ENCODE measurements at places on chromosomes 4 and X. TPM values are rescaled to one million over a fixed set of nuclear protein-coding genes. Genes with fewer than 3 reads are reported as not detected.

The HS6ST2 gene
- not detected for total RNA-seq

The SPATA4 gene
- total RNA-seq = not detected

The MCUB gene
- 104 TPM for total RNA-seq

The C4orf54 gene
- total RNA-seq = not detected

The ZNF711 gene
- total RNA-seq = 0.10 TPM

- no peaks in the 10 kb centered on the region for H3K4me1 ChIP-seq
- no peak for DNase-seq
- H3K27ac ChIP-seq = no peak overlapping the region
- H3K4me3 ChIP-seq = no peak overlapping the region
- H3K27me3 ChIP-seq = peaks cover 10% of the 10 kb centered on the region
Observed at GRCh38 chrX:23383411-23383810, 48.8 kb downstream of the PTCHD1 start.

- no peak overlapping the region for H3K27ac ChIP-seq
- no peaks in the 10 kb centered on the region for H3K4me1 ChIP-seq
- no peak overlapping the region for H3K4me3 ChIP-seq
- no peaks in the 10 kb centered on the region for H3K36me3 ChIP-seq
Observed at GRCh38 chrX:52353838-52354237, 15.0 kb upstream of the XAGE2 start.

DNA sequence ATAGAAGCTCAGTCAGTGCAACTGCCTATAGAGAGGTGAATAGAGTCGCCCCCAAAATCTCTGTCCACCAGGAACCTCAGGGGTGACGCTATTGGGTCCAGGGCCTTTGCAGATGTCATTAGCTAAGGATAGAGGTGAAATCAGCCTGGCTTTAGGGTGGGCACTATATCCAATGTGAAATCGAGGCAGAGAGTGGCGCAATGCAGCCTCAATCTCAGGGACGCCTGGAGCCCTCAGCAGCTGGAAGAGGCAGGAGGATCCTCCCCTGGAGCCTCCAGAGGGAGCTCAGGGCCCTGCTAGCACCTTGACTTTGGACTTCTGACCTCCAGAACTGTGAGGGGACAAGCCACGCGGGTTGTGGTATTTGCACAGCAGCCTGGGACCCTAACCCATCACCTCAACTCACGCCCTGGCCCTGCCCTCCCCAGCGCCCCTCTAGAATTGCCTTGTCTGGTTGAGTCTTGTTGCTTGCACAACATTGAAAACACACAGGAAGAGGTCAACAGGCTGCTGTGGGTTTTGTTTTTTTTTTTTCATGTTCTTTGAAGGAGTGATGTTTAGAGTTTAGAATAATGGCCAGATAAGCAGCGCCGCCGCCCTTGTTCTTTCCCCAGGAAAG is 89.4 kb upstream of the PSAPL1 start:
- peaks cover 19% of the 10 kb centered on the region for H3K4me1 ChIP-seq
- H3K27me3 ChIP-seq = peaks cover 26% of the 10 kb centered on the region
- no peaks in the 10 kb centered on the region for H3K36me3 ChIP-seq
- no peak for DNase-seq
- peak overlapping the region; percentile 22 for H3K4me3 ChIP-seq
- peak overlapping the region; percentile 60 for H3K27ac ChIP-seq

DNA sequence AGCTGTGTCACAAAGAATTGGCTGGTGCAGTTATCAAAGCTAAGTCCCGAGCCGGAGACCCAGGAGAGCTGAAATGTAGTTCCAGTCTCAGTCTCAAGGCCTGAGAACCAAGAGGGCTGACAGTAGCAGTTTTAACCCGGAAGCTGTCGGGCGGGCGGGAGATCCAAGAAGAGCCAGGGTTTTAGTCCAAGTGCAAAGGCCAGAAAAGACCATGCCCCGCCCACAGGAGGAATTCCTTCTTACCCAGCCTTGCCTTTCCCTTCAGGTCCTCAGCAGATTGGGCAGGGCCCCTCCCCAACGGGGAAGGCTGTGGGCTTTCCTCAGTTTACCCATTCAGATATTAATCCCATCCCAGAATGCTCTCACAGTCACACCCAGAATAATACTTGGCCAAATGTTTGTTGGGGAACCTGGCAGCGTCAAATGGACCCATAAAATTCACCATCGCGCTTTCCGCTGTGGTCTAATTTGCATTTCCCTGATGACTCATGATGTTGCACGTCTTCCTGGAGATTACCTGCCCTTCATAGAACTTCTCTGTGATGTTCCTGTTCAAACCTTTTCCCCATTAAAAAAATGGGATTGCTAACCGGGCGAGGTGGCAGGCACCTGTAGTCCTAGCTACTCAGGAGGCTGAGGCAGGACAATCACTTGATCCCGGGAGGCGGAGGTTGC is 16.2 kb downstream of the MAEA start:
- no peaks in the 10 kb centered on the region for H3K27me3 ChIP-seq
- peaks cover 38% of the 10 kb centered on the region for H3K36me3 ChIP-seq
- H3K27ac ChIP-seq = peak overlapping the region; percentile 60
- H3K4me1 ChIP-seq = peaks cover 51% of the 10 kb centered on the region
- no peak overlapping the region for H3K4me3 ChIP-seq

DNA sequence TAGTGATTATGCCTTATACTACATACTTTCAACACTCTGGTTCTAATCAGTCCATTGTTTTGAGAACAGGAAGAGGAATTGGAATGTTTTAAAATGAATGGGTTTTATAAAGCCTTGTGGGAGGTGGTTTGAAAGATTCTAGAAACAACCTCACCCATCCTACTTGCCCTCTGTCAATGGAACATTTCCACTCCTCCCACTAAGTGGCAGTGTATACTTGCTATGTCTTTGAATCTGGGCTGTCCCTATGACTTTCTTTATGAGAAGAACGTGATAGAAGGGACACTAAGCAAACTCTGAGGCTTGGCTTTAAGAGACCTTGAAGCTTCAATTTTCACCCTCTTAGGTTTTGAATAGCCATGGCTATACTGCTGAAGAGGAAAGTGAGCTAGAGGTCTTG is 611.2 kb downstream of the PPP4R3C start:
- DNase-seq = no peak
- no peak overlapping the region for H3K27ac ChIP-seq
- H3K4me3 ChIP-seq = no peak overlapping the region
- no peaks in the 10 kb centered on the region for H3K4me1 ChIP-seq

- peak within 1 kb of the TSS; percentile 84 for H3K27ac ChIP-seq
- DNase-seq = peak; percentile 61
- H3K4me1 ChIP-seq = peaks cover 52% of the 10 kb centered on the region
- peak within 1 kb of the TSS; percentile 90 for H3K4me3 ChIP-seq
- H3K36me3 ChIP-seq = peaks cover 40% of the 10 kb centered on the region
Observed at GRCh38 chr4:89307446-89308160, at the start of gene GPRIN3. Gene GPRIN3 (minus strand): TSS chr4:89307800. CDS start chr4:89250110, 57,690 bp downstream.

DNA sequence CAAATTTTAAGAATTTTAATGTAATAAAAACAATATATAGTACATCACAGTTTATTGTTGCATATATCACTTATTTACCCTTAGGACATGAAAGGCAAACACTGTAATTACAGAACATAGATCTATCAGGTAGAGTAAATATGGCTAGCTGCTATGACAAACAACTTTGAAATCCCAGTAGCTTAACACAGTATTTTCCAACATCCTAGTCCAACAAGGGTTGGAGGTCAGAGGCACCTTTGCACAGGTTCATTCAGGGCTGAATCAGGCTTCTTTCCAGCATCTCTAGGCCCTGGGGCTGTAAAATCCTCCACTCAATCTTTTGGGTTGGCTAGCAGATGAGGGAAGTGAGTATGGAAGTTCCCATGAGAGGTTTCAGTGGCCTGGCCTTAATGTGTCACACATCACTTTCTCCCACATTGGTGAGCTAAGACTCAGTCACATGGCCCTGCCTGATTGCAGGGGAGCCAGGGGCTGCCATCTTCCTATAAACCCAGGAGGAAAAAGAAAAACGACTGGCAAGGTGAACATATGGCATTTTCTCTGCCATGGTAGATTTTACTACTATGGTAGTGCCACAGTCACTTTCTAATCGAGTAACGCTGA is 32.9 kb downstream of the HERC6 start:
- no peaks in the 10 kb centered on the region for H3K27me3 ChIP-seq
- peaks cover 71% of the 10 kb centered on the region for H3K36me3 ChIP-seq
- no peak for DNase-seq
- peaks cover 2% of the 10 kb centered on the region for H3K4me1 ChIP-seq
- no peak overlapping the region for H3K27ac ChIP-seq

DNA sequence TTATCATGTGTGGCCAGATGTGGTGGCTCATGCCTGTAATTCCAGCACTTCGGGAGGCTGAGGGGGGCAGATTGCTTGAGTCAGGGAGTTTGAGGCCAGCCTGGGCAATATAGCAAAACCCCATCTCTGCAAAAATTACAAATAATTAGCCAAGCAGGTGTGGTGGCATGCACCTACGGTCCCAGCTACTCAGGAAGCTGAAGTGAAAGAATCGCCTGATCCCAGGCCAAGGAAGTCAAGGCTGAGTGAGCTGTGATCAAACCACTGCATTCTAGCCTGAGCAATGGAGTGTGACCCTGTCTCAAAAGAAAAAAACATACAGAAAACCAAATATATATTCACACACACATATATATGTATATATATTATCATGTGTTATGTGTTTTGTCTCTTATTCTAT is 15.0 kb downstream of the APELA start:
- peaks cover 5% of the 10 kb centered on the region for H3K27me3 ChIP-seq

- no peaks in the 10 kb centered on the region for H3K4me1 ChIP-seq
- H3K27me3 ChIP-seq = no peaks in the 10 kb centered on the region
- H3K36me3 ChIP-seq = no peaks in the 10 kb centered on the region
- H3K4me3 ChIP-seq = no peak overlapping the region
- H3K27ac ChIP-seq = no peak overlapping the region
Observed at GRCh38 chr4:131613824-131614216, 1535.3 kb upstream of the PCDH10 start.

GRCh38 chr4:686413-687040 is 2.4 kb downstream of the SLC49A3 start:
- H3K27me3 ChIP-seq = peaks cover 12% of the 10 kb centered on the region
- H3K36me3 ChIP-seq = no peaks in the 10 kb centered on the region
- DNase-seq = no peak
- peaks cover 17% of the 10 kb centered on the region for H3K4me1 ChIP-seq
